Omental fat pad (tissue), 4 donors: ENCODE measurements at places on chromosomes 11 and 22. TPM values are rescaled to one million over a fixed set of nuclear protein-coding genes. Genes with fewer than 3 reads are reported as not detected.

DNA sequence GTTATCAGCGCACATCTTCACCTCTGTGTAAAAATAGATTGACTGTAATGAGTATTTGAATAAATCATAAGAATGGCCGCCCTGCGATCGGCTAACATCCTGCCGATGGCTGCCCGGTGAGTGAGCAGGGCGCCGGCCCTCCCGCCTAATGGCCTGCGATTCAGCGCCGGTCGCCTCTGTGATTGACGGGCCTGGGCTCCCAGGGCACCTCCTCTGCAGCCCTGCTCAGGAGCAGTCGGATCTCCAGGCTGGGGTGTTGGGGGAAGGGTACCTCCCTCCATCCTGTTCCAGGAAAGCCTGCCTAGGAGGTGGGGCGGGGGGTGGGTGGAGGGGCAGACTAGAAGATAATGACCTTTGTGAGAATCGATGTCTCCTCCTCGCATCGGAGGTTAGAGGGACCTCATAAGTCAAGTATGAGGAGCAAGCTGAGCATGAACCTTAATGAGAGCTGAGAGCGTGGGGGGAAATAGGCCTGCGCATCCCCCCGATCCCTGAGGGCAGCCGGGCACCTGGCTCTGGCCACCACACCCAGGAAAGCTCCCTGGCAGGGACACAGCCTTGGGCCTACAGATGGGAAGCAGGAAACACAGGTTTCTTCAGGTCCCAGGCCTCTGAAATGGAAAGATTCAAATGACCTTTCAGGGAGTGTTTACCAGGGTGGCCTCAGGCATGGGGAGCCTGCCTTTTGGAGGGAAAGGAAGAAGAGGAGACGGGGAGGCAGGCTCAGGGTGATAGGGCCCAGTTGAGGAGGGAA lies 71.7 kb downstream of the PKNOX2 start:
- no peak for DNase-seq

DNA sequence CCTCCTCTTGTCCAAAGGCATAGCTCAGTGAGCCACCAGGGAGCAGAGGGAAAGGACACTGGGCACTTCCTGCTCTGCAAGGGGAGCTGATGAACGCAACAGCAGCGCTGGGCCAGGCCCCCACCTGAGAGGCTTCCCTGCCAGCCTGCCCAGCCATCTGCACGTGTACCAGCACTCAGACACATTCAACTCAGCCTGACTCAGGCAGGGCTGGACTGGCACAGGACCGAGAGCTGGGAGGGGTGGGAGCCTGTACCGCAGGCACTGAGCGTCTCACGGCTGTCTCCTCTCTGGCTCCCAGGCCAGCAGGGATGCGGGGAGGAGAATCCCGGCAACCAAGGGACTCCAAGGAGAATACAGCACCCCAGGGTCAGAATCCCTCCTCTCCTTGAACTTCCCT lies 411.8 kb downstream of the CTTN start:
- no peak for DNase-seq

- DNase-seq: no peak
These were observed 20.8 kb downstream of the ADA2 start for GRCh38 chr22:17198170-17199002.

DNA sequence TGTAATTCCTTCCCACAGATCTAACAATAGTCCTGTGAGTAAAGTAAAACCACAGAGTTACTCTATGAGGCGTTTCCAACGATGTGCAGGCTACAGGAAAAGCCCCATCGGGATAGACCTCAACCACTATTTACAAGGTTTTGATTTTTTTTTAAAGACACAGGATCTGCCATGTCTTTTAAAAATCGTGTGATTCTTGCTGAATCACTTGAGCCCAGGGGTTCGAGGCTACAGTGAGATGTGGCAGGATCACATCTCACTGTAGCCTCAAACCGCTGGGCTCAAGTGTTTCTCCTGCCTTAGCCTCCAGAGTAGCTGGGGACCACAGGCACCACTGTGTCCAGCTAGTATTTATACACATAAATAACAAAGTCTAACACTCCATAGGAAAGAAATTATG lies 7.8 kb downstream of the TAF1D start:
- no peak for DNase-seq

GRCh38 chr11:116946414-116946813 lies 109.0 kb upstream of the APOA1 start:
- DNase-seq: no peak

DNA sequence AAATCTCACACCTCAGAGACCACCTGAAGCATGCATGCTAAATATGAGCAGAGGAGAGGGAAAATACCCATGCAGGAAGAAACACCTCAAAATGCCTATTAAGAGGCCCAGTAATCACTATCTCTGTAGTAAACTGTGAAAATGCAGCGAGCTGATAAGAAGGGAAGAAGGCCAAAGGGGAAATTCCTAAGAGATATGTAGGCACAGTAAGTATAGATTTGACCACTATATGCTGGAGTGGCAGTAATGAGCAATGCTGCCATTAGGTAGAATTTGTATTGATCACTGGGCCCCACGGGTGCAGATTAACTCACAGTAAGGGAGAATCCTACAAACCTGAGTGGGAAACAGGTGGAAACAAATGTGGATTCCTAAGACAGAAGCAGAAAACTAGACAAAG lies 1813.1 kb upstream of the RAG2 start:
- DNase-seq: no peak

GRCh38 chr11:31809857-31810778 lies 1.0 kb downstream of the PAX6 start:
- no peak for DNase-seq

DNA sequence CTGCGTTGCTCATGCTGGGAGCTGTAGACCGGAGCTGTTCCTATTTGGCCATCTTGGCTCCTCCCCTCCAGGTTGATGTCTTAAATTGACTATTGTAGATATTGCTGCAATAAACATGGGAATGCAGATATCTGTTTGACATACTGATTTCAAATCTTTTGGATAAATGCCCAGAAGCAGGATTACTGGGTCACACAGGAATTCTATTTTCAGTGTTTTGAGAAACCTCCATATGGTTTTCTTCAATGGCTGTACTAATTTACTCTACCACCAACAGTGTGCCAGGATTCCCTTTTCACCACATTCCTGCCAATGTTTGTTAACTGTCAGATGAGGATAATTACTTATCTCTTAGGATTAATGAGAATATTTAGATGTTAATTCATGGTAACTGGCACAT lies 467.0 kb downstream of the LUZP2 start:
- DNase-seq: no peak

GRCh38 chr11:45834298-45834756 lies 12.9 kb upstream of the CRY2 start:
- DNase-seq: no peak

- peak; percentile 38 for DNase-seq
These were observed at the start of gene NEU3 for GRCh38 chr11:74988541-74989259. NEU3 (plus strand) TSS chr11:74988933; CDS start chr11:74989061, 128 bp downstream.

The HNRNPUL2 gene
- total RNA-seq: 42.6 TPM

The OR51G2 gene
- not detected for total RNA-seq

The OR2AT4 gene
- not detected for total RNA-seq

The C11orf65 gene
- total RNA-seq: 0.32 TPM

The TBX1 gene
- total RNA-seq: 0.65 TPM
